ENCODE measurements at places on chromosomes 7 and 10.

GRCh38 chr10:1227510-1228402, 171.6 kb downstream of the WDR37 start:
- no peak for DNase-seq

DNA sequence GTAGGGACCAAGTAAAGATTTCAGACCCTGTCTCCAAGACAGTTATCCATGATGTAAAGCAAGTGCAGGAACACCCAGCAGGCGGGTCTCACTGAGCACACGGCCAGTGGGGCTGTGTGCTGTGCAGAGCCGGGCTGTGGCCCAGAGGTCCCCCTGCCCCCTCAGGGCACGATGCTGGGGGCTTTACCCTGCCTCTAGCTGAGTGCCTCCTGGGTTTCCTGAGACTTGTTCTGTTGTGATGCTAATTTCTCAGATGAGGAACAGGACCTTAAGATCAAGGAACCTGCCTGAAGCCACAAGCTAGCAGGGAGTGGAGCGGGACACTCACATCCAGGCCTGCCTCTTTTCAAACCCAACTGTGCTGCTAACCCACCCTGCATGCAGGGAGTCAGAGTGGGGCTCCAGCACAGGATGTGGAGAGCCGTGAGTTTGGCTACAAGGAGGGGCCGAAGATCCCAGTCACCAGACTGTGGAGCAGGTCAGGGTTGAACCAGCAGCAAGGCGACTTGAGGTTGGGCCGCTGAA, 76.1 kb upstream of the LYZL2 start:
- DNase-seq, result no peak

GRCh38 chr7:157541295-157542067, 204.7 kb downstream of the DNAJB6 start:
- DNase-seq, result no peak

- DNase-seq, result no peak
These were observed 91.8 kb downstream of the PTPRN2 start for GRCh38 chr7:158495786-158496185.

- no peak for DNase-seq
These were observed 42.4 kb upstream of the AGBL3 start for GRCh38 chr7:134943785-134944400.

DNA sequence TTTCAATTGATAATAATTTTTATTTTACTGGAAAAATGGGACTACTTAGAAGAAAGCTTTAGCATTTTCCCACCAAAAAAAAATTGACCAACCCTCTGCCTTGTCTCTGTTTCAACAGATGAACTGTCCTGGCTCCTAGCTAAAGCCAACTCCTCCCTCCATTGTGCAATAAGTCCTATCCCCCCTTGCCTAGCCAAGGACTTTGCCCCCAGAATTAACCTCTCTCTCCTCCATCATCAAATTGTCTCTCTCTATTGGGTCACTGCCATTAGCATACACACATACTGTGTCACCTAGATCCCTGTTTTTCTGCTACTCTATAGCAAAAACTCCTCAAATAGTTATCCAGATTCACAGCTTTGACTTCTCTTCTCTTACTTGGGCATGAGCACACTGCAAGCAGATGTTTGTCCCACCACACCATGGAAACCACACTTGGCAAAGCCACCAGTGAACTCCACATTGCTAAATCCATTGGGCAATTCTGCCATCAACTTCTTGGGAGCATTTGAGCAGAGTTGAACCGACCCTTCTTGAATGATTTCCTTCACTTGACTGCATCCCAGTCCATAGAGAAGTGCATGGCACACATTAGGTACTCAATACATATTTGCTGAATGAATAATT, 91.4 kb upstream of the NEBL start:
- DNase-seq, result no peak

DNA sequence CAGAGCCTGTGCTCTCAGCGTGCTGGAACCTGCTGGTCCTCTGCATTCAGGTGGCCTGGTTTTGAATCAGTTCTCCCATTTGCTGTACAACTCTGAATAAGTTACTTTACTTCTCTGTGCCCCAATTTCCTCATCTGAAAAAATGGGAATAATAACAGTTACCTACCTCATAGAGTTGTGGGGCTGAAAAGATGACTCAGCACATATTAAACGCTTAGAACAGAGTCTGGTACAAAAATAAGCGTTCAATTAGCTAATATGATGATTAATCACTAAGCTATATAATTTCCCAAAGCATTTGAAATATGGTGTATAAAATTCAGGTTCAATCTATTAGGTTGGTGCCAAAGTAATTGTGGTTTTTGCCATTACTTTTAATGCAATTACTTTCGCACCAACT, 259.1 kb downstream of the PRPF18 start:
- DNase-seq, result no peak

DNA sequence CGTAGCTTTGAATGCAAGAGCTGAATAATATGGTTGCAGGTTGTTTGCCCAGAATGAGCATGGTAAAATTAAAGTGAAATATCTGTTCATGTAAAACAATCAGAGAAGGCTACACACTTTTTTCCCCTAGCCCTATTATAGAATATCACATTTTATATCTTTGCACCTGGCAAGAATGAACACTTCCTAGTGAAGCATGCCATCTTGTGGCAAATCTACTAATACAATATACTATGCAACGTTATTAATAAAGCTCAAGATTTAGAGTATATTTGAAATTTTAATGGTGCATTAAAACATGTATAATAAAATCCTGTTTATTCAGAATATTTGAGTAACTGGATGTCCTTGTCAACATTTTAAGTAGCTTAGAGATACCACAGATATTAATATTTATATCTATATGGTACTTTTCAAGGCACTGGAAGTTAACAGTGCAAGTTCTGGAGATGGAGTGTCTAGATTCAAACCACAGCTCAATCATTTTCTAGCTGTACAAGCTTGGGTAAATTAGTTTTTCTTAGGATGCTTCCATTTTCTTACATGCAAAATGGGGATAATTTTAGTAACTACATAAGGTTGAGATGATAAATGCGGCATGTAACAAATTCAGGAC, 643.1 kb upstream of the SEMA3D start:
- no peak for DNase-seq

DNA sequence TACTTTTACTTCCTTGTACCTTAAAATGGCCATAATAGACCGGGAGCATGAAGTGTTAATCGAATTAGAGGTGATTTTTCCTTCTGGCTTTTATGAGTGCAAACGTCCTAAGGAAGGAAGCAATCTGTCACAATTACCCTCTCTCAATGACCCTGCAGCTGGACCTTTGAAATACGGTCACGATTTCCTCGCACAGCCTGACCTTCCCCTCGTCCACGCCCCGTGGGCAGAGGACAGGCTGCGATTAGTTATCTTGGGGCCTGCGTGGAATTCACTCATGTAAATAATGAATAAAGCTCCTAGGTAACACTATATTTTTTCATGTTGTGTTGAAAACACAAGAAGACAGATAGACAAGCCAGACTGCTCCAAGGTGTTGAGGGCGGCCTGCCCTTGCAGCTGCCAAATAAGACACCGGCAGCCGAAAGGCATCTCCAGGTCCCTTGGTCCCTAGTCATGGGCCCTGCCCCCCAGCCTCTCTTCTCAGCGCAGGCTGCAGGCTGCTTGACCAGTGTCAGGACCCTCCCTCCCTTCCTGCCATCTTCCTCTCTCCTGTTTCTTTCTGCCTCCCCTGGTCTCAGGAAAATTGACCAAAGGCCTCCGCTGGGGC, 199.9 kb downstream of the TCERG1L start:
- no peak for DNase-seq

DNA sequence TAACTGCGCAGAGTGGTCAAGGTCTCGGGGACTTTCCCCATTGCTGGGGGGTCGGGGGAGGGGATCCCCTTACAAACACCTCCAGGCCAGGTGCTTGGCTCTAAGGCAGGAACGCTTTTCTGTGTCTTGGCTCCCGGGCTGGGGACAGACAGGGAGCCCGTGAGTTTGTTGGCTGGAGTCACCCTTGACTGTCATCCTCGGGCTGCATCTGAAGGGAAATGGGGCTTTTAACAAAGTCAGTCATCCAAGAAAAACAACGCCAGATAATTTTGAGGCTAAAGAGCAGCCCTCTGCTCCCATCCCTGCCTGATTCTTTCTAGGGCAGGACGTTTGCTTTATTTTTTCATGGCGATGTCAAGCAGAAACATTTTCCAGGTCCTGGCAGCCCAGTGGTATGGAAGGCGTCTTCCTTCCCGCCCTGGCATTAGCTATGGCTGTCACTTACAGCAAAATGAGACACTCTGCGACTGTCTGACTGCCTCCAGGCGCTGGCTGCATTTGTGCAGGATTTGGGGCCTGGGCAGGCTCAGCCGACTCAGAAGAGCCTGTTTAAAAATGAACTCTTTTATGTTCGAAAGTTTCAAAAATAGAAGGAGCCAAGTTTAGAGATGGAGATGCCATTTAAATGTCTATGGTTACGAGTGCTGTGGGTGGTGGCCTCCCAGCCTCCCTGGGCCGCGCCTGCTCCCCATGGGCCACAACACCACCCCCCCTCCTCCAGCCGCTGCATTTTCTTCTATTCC, 54.7 kb upstream of the TNS3 start:
- DNase-seq, result no peak

Data from activated CD4-positive, alpha-beta T cell treated with anti-CD3 and anti-CD28 coated beads for 24 hours (primary cell).